Activated CD8-positive, alpha-beta memory T cell treated with anti-CD3 and anti-CD28 coated beads, Interleukin-2, amount 50 U/mL, for 4 hours (primary cell): ENCODE measurements at places on chromosomes 16 and 17.

- DNase-seq = no peak
Measured at GRCh38 chr16:67364600-67365235, 28.6 kb downstream of the TPPP3 start.

- DNase-seq = no peak
Measured at GRCh38 chr16:31350275-31351005, 4.5 kb upstream of the ITGAX start.

DNA sequence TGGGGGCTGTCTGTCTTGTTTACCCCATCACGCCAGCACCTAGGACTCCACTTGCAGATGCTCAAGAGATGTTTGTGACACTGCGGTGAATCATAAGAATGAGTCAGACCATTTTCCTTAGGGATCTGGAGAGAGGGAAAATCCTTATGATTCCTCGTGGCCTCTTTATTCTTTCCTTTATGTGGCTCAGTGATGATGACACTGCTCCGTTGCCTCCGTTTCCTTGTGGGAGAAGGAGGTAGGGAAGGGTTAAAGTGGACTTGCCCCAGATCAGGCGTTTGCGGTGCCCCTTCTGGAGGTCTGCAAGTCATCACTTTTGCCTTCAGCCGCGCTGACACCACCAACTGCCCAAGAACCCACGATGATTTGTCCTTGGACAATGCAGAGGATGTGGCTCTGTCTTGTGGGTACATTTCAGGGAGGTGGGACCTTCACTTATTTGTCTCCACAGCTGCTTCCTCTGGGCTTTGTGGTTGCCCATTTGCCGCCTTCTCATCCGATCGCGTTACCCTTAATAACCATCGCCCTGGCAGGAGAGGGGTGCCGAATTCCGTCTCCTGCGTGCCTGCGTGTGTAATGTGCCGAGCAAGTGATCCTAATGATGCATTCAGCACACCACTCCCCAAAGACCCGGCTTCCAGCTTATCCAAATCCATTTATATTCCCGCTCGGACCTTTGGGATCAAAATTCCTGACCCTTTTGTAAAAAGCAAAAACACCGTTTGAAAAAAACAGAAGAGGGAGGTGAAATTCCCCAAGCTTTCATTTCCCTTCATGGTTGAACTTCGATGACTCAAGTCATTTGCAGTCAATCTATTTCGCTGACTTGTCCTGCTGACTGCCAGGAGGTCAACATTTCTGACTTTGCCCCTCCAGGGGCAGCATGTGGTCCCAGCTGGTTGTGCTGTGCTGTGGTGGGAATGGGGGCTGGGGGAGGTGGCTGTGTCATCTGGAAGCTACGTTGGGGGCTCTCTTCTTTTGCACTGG lies 87.2 kb upstream of the IRX3 start:
- no peak for DNase-seq

GRCh38 chr16:56355221-56355620 lies 70.1 kb downstream of the AMFR start:
- peak; percentile 7 for DNase-seq

GRCh38 chr16:78484509-78485058 lies 385.1 kb downstream of the WWOX start:
- no peak for DNase-seq

- DNase-seq = no peak
Measured at GRCh38 chr16:48501516-48502377, 108.2 kb downstream of the N4BP1 start.

- DNase-seq = no peak
Measured at GRCh38 chr16:82013139-82013538, 1.9 kb upstream of the SDR42E1 start.

GRCh38 chr16:22623351-22623781 lies 112.7 kb downstream of the NPIPB5 start:
- no peak for DNase-seq

DNA sequence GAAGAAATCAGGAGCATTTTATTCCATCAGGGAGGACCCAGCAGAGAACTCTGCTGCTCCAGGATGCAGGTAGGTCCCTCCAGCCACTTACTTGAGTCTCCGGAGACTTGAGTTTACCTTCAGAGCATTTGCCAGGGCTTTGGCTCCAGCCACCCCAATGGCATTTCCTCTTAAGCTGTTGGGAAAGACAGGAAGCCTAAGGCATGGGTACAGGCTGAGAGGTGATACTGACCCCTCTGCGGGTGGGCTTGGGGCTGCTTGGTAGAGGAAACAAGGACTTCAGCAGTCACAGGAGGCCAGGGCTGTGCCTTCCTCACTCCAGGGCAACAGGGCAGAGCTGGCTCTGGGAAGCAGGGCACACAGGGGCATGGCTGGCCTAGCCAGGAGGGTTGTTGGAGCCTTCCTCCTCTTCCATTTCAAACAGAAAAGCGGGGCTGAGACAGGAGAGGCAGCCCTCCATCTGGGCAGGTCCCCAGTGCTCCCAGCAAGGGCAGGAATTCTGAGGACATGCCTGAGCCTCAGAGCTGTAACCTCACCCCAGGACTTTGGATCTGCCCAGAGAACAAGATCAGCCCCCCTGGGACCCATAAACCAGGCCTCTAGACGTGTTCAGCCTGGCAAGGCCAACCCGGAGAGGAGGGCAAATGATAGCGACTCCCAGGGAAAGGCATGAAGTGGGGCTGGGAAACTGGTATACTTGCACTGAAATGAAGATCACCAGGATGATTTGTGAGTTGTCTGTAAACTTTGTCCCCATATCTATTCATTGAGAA lies 34.4 kb downstream of the NLRC3 start:
- no peak for DNase-seq

DNA sequence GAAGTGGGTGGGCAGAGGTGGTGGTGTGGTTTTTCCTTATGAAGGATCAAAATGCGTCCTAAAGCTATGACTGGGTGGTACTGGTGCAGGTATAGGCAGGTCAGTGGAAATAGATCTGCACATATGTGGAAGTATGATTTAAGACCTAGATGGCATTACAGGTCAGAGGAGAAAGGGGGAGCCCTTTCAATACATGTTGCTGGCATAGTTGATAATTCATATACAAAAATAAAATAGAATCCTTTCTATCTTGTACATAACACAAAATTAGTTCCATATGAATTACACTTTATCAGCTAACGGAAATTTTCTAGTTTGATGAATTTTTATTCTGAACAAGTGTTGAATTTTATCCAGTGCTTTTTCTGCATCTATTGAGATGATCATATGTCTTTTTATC lies 20.8 kb upstream of the PIK3R5 start:
- no peak for DNase-seq

GRCh38 chr16:68296693-68297092 lies 14.1 kb downstream of the SLC7A6OS start:
- no peak for DNase-seq

DNA sequence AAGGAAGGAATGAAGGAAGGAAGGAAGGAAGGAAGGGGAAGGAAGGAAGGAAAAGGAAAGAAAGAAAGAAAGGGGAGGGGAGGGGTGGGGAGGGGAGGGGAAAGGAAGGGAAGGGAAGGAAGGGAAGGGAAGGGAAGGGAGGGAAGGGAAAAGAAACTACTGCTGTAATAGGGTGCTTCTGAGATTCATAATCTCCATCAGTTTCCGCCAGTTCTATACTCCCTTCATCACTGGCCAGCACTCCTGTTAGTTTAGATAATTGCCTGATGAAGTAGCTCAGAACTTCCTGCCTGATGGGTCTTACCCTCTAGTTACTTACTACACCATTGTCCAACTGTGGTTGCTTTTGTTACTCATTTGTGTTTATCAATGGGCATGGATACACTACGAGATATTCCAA lies 2.0 kb upstream of the KRTAP9-6 start:
- no peak for DNase-seq

- no peak for DNase-seq
Measured at GRCh38 chr17:8448310-8448709, 12.6 kb downstream of the NDEL1 start.

DNA sequence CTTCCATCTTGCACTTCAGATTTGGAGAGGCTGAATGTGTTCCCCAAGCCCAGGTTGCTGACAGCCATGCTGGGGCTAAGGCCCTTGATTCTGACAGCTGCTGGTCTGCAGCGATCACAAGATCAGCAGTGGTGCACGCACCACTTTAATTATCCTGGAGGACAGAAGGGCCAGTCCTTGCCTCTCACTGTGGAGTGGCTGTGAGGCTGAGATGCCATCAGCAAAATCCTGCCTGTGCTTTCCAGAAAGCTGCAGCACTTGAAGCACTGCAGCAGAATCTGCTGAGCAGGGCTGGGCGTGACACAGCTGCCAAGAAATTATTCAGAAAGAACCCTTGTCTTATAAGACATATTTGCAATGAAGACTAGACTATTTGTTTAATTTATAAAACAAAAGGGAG lies 37.1 kb downstream of the NUP93 start:
- DNase-seq = no peak
